ENCODE measurements at places on chromosomes 13 and 19.

- peak; percentile 42 for DNase-seq
Observed at GRCh38 chr13:73765651-73766384, 368.4 kb downstream of the KLF12 start.

DNA sequence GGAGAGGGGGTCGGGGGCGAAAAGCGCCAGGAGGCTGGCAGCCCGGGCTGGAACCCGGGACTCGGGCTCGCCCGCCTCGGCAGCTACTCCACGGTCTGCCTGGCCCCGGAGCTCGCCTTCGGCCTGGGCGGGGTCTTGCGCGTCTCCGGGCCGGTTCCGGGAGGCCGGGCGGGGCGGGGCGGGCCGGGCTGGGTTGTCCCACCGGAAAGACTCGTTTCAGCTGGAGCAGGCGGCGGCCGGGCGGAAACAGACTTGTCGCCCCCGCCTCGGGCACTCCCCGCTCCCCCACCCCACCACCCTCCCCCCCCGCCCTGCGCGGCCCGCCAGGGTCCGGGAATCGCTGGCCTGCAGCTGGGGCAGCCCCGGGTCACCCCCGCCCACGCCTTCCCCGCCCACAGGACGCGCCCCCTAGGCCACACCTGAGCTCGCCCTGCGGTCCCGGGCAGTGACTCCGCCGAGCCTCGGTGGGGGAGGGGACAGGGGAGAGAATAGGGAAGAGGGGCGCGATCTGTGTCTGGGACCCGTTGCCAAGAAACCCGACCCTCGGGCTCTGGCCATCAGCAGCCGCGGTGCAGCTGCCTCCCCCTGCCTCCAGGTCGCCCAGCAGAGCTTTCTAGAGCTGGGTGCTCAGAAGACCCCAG is 109.4 kb downstream of the KCTD15 start:
- no peak for DNase-seq

- no peak for DNase-seq
Observed at GRCh38 chr13:105721016-105721415, 814.4 kb downstream of the EFNB2 start.

- no peak for DNase-seq
Observed at GRCh38 chr19:41175801-41176777, 16.9 kb upstream of the CYP2S1 start.

DNA sequence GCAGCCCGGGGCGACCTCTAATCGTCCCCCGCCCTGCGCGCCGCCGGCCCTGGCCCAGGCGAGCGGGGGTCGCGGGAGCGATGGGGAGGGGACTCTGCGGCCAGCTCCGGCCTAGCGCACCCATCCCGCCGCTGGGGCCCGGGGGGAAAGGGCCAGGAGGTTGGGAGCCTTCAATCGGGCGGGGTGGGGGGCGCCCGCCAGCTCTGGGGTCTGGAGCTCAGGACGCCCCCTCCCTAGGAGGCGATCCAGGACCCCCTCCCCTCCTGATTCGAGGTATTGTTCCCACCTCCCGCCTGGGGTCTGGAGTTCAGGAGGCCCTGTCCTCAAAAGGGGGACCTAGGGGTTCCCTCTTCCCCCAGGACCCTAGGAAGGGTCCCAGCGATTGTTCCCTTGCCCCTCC is 430 bp downstream of the ZNF358 start:
- no peak for DNase-seq

DNA sequence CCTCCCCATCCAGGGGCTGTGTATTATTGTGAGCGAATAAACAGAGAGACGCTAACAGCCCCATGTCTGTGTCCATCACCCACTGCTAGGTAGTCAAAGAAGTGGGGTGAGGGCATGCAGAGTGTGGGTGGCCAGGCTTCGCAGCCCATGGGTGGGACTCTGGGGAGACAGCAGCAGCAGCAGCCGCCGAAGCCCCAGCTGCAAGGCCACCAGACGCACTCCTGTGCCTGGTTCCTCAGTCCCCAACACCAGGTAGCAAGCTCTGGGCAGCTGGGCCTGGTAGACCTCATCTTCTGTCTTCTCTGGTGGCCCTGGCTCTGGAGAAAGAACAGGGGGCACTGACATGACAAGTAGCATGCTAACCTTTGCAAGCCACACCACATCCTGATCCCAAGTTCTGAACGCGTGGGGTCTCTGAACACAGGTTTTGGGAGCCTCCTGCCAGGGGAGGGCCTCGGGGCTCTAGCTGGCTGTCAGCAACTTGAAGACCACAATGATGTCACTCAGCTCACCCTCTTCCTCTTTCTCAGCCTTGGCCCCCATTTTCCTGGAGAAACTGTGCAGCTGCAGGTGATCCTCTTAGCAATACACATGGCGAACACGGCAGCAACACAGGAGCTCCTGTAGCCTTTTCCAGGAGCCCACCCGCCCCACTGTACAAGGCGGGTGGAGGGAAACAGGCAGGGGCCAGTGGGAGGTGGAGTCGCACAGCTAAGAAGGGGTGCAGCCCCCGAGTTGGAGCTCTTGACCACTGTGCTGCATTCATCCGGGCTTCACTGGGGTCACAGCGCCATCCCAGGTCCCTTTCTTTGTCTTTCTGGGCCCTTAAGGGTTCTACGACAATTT is 5.8 kb downstream of the FUZ start:
- DNase-seq = no peak

DNA sequence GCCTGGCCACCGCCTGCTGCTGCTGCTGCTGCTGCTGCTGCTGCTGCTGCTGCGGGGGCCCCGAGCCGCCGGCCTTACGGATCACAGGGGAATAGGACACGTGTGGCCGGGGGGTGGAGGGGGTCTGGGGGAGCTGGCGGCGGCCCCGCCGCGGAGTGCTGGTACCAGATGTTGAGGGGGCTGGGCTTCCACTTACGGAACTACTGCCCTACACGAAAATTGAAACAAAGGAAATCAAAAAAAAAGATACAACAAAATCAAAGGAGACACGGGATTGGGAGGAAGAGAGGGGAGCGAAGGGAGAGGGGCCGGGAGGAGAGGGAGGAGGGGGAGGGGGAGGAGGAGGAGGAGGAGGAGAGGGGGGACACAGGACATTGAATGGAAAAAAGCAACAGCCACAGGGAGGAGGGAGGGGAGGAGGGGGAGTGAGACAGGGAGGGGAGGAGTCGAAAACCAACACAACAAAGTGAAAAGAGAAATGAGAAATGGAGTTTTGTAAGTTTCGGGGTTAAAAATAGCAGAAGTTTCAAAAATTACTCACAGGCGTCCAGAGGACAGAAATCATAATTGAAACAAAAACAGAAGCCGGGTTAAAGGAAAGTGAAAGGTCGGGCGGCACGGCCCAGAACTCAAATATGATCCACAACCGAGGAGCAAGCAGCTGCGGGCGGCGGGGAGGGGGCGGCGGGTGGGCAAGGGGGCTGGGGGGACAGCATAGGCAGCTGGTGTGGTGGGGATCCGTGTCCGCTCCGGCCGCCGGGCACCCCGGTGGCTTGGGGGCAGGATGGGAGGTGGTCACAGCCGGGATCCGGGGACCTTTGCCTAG is 57.8 kb downstream of the IER2 start:
- peak; percentile 39 for DNase-seq

DNA sequence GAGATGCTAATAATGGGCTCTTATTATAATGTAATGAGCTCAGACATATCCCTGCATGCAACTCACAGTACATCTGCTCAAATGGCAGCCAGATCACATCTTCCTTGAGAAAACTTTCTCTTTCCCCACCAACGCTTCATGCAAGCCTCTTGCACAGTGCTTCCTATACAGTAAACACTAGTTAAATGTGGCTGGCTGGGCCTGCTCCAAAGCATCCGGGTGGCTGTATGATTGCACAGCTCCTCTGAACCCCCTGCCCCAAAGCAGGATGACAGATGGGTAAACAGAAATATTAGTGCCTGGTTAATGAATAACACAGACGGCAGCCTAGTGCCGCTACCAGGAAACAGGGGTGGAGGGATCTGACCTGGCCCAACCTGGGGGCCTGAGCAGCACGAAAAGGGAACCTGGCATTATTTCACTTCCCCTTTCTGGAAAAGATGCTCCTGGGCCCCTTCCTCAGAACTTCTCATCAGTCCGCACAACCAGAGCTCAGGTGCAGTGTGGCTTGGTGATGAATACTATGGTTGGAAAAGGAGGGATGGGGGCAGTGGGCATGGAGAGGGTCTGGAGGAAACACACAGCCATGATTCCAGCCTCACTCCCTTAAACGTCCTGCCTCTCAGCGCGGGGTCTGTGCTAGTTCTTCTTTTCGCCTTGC is 10.8 kb downstream of the FFAR2 start:
- DNase-seq = no peak

GRCh38 chr19:19006213-19006612 is 27.1 kb downstream of the SUGP2 start:
- no peak for DNase-seq

DNA sequence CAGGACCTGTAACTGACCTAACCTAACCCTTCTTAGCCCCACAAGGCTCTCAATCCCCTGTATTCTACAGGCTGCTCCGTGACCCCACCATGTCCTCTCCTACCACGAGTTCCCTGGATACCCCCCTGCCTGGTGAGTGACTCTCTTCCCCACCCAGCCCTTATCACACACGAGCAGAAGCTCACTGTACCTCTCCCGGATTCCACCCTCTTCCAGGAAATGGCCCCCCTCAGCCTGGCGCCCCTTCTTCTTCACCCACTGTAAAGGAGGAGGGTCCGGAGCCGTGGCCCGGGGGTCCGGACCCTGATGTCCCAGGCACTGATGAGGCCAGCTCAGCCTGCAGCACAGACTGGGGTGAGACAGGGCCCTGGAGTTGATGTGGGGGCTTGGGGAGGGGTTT is 1.3 kb downstream of the NR1H2 start:
- no peak for DNase-seq

Data from stimulated activated CD4-positive, alpha-beta T cell treated with anti-CD3 and anti-CD28 coated beads, TNF-alpha, amount 100 ng/mL, for 48 hours (primary cell).